ENCODE measurements at places on chromosomes 1 and 21.

- DNase-seq, result no peak
Observed at GRCh38 chr21:31663584-31664249, 4.2 kb downstream of the SOD1 start.

DNA sequence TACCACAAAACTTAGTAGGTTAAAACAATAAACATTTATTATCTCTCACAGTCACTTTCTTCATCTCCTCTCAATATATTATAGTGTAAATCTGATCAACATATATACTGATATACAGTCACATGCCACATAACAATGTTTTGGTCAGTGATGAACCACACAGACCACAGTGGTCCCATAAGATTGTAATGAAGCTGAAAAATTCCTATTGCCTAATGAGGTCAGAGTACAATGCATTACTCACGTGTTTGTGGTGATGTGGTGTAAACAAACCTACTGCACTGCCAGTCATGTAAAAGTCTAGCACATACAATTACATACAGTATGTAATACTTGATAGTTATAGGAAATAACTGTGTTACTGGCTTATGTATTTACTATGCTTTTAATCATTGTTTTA, 30.1 kb downstream of the OLFML3 start:
- DNase-seq, result no peak

- no peak for DNase-seq
Observed at GRCh38 chr1:185467122-185467521, 150.1 kb upstream of the IVNS1ABP start.

DNA sequence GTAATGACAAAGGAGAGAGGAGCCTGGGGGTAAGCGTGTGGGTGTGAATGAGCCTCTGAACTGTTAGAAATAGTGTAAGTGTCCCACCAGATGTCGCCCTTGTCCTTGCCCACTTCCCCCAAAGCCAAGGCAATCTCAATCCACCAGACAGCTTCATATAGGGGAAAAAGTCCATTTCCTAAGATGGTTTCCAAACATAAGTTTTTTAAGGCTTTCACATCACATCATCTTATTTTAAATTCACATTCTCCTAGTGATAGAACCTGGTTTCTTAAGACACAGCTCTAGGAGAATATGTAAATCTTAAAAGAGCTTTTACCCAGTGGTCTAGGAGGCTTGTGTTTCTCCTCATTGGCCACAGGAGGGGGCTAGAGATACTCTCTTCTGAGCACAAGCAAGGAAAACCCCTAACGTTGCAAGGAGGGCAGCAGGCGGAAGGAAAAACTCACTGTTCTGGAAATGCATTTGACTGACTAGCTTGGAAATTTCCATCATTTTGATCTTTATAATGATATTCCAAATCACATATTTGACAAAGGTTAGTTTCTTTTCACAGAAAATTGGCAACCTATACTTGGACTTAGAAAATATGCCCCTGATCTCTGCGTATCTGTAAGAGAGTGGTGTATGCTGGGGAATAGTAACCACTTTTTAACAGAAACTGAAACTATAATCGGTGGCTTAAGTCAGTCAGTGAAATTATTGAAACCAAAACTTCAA, 51.9 kb upstream of the LPAR3 start:
- peak; percentile 50 for DNase-seq

- DNase-seq, result peak; percentile 3
Observed at GRCh38 chr1:32501865-32502264, 37.0 kb downstream of the ZBTB8B start.
